Renal pelvis (tissue), 12 donors: ENCODE measurements at places on chromosomes 3 and 15. TPM values are rescaled to one million over a fixed set of nuclear protein-coding genes. Genes with fewer than 3 reads are reported as not detected.

OR5K2 gene
- 0.14 TPM for polyA plus RNA-seq

ITIH4 gene
- polyA plus RNA-seq: 14.9 TPM

ITGA11 gene
- polyA plus RNA-seq: 2.9 TPM

MOBP gene
- 0.30 TPM for polyA plus RNA-seq

MASP1 gene
- 10.2 TPM for polyA plus RNA-seq

PPP2R3A gene
- 17.5 TPM for polyA plus RNA-seq

SMCO1 gene
- polyA plus RNA-seq: not detected

TMEM158 gene
- polyA plus RNA-seq: 5.8 TPM

CSPG4 gene
- polyA plus RNA-seq: 6.4 TPM

P2RY13 gene
- polyA plus RNA-seq: 1.3 TPM

GRCh38 chr15:55124616-55125015, 72.1 kb downstream of the RSL24D1 start:
- DNase-seq: no peak

- no peak for DNase-seq
These were observed 18.0 kb downstream of the SRGAP3 start for GRCh38 chr3:9231471-9231870.

DNA sequence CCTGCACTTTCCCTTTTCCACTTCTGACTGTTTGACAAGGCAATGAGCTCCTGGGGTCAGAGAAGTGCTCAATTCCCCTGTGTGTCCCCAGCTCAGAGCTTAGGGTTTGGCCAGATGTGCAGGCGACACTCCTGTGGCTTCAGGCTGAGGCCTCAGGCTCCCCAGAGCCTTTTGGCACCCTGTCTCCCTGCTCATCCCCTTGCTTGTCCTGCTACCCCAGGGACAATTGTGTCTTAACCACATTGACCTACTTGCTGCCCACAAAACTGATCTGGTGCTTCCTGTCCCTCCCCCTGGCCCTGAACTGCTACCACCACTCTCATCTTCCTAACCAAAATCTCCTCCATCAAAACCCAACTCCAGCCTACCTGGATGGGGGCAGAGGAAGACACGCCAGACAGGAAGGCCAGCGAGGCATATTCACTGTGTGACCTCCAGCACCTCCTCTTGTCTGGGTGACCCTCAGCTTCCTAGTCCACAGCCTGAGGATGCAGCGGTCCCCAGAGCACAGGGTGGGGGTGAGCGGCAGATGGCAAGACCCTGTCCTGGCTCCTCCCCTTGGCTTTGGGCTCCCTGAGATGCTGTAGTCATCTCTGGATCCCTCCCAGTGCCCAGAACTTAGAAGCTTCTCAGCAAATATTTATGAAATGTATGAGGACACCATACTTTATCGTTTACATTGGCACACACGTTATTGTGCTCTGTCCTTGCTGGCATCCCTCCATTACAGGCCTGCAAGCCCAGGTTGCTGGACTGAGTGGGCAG, 98.9 kb upstream of the SLC6A6 start:
- DNase-seq: no peak

DNA sequence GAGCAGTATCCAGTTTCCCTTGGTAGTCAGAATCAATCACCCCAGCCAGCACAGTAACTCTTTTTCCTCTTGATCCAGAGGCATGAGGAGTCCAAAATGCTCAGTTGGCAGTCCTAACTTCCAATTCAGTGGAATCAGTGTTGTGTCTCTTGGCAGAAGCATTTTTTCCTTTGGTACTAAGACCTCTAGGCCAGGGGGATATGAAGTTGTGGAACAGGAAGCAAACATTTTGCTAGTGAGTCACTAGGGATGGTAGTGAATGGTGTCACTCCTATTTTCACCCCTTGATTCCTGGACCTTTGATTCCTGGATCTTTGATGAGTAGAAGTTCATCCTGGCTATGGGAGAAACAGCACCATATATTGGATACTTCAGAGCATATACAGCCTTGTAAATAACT, 70.5 kb upstream of the ALDH1A3 start:
- DNase-seq: no peak

- DNase-seq: no peak
These were observed 144.2 kb upstream of the ARHGEF26 start for GRCh38 chr3:153976891-153977554.

DNA sequence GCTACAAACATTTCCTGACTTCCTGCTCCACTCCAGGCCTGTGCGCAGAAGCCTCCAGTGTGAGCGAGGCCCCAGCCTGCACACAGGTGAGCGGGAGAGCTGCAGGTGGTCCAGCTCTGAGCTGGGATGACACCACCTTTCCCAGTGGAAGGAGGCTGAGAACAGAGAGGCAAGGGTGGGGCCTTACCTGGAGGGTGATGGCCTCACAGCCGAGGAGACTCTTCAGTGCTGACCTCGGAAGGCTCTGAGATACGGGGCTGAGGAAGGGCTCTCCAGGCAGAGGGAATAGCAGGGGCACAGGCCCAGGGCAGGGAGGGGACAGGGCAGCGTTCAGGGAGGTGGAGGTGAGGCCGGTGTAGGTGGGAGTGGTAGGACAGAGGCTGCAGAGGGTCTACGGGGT, 70.8 kb downstream of the EFCAB12 start:
- no peak for DNase-seq

- no peak for DNase-seq
These were observed 108.1 kb downstream of the PEAK1 start for GRCh38 chr15:77311618-77312398.

GRCh38 chr3:85360742-85361387, 402.1 kb downstream of the CADM2 start:
- peak; percentile 11 for DNase-seq

DNA sequence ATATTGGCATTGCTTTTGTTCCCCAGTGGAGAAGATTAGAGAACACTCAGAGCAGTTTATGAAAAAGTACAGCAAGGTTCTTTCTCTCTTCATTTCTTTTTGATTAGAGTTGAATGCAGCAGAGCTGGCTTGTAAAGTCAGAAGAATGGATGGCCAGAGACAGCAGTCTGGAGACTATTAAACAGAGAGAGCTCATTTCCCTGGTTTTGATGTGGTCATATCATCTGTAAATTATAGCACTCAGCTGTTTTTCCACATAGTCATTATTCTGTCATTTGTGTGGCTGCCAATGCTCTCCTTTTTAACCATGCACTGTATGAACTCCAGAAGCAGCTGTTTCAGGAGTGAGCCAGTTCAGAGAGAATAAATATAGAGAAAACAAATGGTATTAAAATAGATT, 177.4 kb upstream of the CRBN start:
- DNase-seq: no peak

DNA sequence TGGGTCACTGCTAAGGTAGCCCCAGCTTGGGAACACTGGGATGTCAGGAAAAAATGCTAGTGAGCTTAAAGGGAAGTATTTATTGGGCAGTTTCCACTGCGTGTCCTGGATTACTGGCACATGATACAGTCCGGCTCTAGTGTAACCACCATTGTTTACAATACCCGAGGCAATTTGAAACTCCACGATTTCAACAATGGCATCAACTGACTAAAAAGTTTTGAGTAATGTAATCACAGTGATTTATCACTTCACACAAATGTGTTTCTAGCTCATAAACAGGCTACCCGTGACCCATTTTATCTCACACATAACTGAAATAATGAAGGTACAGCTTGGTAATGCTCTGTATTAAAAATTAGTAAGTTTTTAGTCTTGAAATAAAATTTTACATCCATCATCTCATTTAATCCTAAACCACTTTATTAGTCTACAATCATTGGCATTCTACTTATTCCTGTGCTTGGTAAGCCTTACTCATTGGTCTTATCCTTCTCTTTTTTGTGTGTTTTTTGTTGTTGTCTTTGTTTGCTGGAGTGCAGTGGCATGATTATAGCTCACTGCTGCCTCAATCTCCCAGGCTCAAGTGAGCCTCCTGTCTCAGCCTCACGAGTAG, 7.6 kb downstream of the ZMAT3 start:
- no peak for DNase-seq

DNA sequence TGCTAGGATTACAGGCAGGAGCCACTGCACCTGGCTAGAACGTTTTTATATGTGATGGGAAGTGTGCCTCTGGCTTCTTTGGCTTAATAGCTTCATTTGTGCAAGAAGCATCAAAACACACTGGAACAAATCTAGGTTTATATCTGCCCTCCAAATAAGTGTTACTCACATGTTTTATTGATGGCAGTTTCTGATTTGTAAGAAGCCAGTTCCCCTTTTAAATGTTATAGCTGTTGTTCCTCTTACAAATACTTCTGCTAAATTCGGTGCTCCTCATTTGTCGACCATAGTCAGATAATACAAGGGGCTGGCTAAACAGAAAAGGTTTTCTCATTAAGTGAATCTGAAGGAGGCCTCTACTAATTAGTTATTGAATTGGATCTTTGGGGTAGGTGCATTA, 307.1 kb upstream of the SEMA6D start:
- no peak for DNase-seq

DNA sequence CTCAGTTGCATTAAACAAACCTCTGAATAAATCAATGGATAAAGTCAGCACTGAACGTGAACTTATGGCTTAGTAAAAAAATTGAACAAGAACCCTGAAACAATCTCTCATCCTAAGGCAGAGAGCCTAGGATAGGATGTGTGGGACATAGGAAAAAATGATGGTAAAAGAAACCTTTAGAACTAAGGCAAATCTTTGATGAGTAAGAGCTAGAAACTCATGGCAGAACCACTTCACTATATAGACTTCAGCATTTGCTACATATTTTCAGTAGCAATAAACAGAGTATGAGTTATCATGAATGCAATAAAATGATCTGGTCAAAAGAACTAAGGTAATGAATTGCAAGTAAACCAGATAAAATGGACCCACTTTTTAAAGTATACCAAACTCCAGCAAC, 725.8 kb upstream of the DPPA4 start:
- DNase-seq: no peak

DNA sequence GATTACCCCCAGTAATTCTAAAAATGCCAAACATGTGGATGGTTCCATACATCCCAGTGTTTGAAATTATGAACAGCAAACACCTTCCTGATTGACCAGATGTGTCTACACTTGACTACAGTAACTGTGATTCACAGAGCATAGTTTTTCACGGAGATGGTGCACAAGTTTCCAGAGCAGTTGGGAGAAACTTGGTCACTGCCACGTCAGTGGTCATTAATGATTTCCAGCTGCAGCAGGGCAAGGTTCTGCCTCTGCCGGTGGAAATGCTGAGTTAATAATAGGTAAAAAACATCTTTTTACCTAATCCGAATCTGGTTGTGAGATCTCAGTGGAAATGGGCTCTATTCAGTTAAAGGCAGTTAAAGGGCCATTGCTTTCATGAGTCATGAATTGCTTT, 154.1 kb upstream of the FEZF2 start:
- DNase-seq: no peak

DNA sequence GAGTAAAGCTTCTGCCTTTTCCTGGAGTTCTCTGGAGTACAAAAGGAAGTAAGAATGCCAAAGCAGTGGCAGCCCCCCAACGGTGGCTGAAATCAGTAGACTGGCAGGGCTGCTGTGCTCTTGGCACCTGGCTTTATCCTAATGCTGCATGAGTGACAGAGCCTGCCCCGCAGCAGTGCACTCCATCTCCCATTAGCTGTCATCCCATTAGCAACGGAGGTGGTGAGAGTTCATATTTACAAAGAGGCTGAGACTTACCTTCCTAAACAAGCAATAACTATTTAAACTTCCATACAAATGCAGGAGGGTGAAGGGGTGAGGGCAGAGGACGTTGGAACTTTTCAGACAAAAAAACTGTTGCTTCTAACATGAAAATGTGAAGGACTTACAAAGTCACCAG, 51.9 kb downstream of the SERPINI1 start:
- no peak for DNase-seq
